ENCODE measurements at places on chromosomes 6 and 20. TPM values are rescaled to one million over a fixed set of nuclear protein-coding genes. Genes with fewer than 3 reads are reported as not detected.

DNA sequence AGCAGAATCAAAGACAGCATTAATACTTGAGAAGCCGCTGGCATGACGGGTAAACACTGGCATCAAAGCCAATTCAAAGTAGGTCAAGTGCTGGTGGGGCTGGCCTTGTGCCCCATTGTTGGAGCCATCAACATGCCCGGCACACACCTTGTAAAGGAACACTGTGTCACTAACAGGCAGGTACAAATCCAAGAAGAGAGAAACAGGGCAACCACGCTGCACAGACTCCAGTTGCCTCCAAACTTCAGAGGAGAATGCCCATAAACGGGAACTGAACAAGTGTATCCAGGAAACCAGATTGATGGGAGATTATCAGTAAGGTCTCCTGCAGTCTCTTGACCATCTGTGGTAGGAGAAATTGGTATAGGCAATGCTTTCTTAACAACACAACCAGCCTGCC, 127.0 kb upstream of the STXBP5 start:
- DNase-seq = no peak

DNA sequence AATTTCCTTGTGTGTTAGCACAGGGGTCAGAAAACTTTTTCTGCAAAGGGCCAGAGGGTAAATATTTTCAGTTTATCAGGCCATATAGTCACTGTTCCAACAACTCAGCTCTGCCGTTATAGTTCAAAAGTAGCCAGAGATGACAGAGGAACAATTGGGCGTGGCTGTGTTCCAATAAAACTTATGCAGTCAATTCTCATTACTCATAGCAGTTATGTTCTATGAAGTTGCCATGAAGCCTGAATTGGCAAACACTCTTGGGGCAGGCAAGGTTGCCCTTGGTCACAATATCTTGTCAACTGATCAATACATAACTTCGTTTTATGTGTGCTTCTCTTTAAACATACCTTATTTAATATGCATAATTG, 304.2 kb downstream of the TFAP2C start:
- no peak for DNase-seq

GRCh38 chr6:143198312-143198711, 137.6 kb downstream of the AIG1 start:
- DNase-seq = no peak

GRCh38 chr20:60974022-60974421, 278.0 kb upstream of the CDH4 start:
- no peak for DNase-seq

GRCh38 chr6:3209114-3210023, 18.1 kb downstream of the TUBB2B start:
- DNase-seq = peak; percentile 84

Gene CST7
- total RNA-seq = 83.1 TPM

DNA sequence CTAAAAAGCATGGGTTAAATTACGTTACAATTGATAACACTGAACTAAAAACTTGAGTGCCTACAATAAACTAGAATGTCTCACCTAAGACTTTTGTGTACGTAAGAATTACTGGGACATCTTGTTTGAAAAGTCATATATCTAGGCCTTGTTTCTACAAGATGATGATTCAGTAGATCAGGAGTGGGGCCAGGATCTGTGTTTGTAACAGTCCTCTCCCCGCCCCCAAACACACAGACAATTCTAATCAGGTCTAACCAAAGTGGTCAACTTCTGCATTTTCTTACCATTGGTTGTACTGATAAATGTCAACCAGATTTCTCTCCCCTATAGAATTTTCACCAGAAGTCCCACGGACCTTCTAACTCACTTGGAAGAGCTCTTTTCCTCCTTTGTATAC, 56.9 kb downstream of the RAMACL start:
- DNase-seq = no peak

Gene CBLN4
- total RNA-seq = not detected

DNA sequence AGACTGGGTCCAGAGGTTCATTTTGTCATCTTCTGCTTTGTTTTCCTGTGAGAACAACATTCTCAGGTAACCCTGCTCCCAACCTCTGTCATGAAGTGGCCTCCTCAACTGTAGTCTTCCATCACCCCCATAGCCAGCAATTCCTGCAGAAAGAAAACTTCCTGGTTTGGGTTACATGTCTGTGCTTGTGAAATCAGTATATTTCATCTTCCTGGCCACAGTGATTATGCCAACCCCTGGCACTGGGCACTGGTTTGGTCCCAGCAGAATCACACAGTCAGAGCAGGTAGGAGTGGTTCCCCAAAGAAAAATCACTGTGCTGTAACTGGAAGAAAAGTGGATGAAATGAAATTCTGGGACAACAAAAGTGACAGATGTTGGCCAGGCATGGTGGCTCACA, 52.5 kb downstream of the CRYBG1 start:
- DNase-seq = no peak

Gene CALHM6
- total RNA-seq = 3.4 TPM

Gene CRISP3
- total RNA-seq = not detected

Gene SAPCD1
- 13.2 TPM for total RNA-seq

Gene LRRC1
- 3.2 TPM for total RNA-seq

Gene NRN1
- total RNA-seq = 1.3 TPM

Gene SYTL3
- total RNA-seq = 186 TPM

DNA sequence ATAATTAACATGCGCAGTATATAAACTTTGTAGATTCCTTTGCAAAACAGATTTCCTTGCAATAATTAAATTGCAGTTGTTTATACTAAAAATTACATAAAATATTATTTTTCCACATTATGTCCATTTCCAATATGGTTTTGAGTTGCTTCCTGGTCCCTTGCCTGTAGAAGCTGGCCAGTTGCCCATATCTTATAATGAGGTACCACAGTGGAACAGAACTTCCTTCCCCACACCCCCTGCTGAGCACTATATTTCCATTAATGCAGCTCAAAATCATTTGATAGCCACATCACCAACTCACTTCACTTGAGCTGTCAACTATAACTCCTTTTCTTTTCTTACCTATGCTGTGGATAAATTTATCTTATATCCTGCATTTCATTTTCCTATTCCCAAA, 194.6 kb downstream of the DST start:
- DNase-seq = no peak

- no peak for DNase-seq
Measured at GRCh38 chr20:50113420-50114224, 672 bp upstream of the UBE2V1 start.

DNA sequence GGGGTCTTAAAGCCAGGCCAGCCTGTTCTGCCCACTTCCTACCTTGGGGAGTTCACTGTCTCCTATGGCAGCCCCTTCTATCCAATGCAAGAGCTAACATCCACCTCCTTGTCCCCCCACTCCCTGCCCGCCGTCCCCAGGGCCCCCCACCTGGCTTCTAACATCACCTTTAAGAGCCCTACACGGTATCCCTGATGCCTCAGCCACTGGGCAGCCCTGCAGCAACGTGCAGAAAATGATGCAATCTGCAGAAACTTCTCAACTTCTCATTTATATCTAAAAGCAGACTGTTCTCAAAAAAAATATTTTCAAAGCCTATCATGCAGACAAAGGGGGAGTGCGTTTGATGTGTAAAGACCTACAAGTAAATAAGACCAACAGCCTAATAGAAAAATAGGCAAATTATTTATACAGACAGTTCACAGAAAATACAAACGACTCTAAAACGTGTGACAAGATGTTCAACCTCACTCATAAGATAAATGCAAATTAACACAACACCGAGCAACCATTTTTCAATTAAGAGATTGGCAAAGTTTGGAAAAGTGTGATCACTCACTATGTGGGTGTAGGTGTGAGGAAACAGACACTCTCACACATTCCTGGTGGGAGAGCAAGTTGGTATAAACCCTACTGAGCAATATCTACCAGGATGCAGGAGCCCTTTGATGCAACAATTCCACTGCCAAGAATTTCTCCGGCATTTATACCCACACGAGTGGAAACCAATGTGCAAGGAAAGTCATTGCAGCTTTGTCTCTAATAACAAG, 15.1 kb upstream of the HCK start:
- DNase-seq = no peak

DNA sequence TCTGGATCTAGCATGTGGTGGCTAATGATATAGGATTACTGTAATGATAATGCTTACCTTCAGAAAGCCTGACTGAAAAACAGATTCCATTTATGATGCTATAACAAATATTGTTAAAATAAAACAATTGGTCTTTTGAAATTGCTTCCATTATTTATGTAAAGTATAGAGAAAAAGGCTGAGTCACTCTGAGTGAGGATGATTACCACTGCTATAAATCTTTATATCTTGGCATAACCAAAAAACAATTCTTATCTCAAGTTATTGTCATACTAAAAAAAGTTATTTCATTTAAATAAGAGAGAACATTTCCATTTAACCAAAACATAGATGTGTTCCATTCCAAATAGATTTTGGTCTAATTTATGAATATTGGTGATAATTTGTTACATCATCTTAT, 53.0 kb upstream of the DST start:
- DNase-seq = no peak

DNA sequence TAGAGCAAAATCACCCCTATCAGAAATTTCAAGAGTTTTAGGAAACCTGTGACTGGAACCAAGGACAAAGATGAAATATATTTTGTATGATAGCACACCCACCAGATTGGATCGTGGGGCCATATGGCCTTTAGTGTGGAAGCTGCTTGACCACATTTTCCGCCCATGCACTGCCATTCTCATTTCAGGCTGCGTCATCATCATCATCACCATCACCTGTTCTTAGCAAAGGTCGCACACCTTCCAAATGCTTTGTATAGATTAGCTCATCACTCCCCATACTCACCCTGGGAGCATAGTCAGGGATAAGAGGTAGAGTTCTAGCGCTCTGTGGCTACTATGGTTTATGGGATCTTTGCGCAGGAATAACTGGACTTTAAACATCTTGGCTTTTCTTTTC, 185.7 kb downstream of the MTHFD1L start:
- no peak for DNase-seq

- no peak for DNase-seq
Measured at GRCh38 chr6:138494312-138494711, 5.0 kb downstream of the NHSL1 start.

- DNase-seq = no peak
Measured at GRCh38 chr6:113496166-113496565, 361.0 kb upstream of the MARCKS start.

DNA sequence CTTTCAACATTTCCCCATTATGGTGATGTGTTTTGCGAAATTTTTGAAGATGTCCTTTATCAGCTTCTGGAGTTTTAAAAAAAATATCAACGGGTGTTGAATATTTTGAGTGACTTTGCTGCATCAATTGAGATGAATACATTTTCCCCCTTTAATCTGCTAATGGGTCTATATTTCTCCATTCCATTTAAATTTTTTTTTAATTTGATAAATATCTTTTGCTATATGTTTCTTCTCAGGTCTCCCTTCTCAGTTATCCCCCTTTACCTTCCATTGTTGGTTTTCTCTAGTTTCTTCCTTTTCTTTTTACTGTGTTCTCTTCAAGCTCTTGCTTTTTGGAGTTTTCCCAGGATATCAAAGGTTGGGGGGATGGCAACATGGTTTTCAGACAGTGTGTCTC, 1.4 kb upstream of the KIFC1 start:
- DNase-seq = no peak

GRCh38 chr6:96853083-96853482, 15.8 kb upstream of the GPR63 start:
- no peak for DNase-seq

DNA sequence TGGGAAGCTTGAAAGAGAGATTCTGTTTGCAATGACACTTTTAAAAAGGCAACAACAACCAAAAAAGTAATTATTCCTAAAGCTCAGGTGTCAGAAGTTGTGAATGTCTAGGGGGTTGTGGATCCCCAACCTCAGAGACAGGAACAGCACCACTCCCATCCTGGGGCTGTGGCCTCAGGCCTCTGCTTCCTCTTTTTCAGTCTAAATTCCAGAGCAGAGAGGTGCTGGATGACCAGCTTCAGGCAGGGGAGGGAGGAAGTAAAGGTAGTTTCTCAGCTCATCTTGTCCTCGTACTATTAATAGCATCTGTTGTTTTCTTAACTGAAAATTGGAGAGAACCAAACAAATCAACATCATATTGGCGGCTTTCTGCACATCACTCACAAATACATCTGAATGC, 8.3 kb downstream of the NT5E start:
- no peak for DNase-seq

DNA sequence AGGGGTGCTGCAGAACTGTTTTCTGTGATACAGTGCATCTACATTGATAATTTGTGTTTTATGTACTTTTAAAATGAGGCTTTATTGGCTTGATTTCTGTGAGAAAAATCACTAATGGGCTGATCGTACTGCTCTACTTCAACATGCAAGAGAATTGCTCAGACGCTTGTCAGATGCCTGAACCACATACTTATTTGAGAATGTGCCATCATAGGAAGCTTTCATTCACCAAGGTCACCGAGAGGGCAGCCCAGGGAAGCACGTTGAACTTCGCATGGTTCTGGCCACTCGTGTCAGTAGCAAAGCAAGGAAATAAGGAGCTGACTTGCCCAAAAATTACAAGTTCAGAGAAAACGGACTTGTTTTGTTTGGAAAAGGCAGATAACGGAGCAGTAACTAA, 168.5 kb upstream of the AKAP12 start:
- no peak for DNase-seq

- DNase-seq = no peak
Measured at GRCh38 chr6:21149470-21149869, 444.1 kb upstream of the SOX4 start.

DNA sequence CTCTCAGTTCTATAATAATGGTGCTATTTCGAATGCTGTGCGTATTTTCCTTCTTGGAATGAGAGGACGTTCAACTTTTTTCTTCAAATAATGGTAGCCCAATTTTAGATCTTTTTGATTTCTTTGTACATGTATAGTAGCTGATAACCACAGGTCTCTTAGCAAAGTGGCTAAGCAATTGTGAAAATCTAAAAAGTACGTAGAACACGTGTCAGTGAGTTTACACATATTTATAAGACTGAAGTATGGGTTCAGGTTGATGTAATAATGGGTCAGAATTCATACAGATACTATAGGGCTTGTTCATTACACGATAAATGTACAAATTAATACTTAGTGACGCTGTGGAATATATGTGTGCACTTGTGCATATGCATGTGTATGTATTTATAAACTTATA, 1.3 kb downstream of the SMIM13 start:
- DNase-seq = no peak

DNA sequence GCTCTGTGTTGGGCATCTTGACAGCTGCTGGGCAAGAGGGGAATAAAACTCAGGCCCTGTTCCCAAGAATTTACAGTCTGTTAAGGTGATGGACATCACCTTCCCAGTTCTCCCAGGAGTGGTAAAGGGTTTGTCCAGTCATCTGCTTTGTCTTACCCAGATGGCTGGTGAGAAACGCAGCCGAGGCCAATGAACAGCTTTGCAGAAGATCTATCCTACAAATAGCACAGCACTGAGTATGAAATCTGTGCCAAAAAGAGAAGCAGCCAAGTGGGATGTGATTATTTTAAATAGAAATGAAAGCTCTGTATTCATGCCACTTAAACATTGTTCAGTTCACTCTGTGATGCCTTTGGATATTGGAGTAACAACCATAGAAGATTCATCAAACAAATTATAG, 132.7 kb upstream of the SLC22A16 start:
- DNase-seq = no peak
